ENCODE measurements at places on chromosomes 2 and 18.

GRCh38 chr2:97950329-97951154 lies 45.2 kb downstream of the TMEM131 start:
- DNase-seq, result no peak

DNA sequence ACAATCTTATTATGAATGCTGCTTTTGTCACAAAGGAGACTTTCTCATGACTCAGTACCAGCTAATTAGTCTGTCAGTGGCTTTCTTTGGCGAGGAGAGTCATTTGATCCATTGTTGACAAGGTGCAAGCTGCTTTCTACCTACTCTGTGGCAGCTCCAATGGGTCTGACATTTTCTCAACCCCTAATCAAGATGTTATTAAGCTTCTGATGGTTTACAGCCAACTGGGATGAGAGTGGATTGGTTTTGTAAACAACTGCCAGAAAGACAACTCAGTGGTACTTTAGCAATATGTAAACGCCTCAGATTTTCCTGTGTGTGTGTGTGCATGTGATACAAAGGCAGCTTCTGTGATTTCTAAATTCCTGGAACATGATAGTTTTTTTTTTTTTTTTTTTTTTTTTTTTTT lies 8.2 kb upstream of the CLIP4 start:
- no peak for DNase-seq

GRCh38 chr2:112582314-112582746 lies 2.1 kb upstream of the CHCHD5 start:
- DNase-seq, result no peak

DNA sequence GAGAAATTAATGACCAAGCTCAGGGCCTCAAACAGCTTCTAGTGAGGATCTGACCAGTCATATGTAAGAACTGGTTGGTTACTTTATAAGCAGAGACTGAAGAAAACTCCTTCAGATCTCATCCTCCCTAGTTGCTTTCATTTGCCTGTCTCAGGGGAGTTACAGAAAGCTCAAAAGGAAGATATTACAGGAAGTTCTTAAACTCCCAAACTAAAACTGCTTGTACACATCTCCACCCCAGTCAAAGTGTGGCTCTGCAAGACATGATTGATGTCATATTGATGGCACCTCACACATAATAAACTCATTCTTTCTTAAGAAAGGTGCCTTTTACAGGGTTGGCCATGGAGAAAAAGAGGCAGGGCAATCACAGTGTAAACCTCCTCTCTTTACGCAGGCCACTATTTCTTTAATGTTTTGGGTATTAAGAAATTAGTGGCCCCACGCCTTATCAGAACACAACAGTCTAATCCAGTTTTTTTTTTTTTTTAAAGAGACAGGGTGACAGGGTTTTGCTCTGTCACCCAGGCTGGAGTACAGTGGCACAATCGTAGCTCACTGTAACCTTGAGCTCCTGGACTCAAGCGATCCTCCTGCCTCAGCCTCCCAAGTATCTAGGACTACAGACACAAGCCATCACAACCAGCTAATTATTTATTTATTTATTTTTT lies 62.6 kb upstream of the STK17B start:
- no peak for DNase-seq

DNA sequence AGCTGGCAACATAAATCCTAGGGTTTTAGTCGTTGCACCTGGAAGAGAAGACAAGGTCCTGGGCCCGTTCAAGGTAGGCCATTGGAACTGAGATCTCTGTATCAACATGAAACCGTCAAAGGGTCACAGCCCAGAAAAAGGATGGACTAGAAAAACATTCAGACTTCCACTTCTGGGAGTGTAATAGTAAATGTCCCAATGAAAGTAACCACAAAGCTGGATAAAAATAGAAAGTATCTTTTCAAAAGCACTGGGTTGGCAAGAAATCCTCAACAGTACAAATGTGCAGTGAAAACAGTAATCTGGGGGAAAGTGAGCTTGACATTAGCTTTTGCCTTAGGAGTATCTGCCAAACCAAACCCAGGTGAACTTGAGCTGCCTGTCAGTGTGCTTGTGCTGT lies 12.9 kb downstream of the CGREF1 start:
- no peak for DNase-seq

DNA sequence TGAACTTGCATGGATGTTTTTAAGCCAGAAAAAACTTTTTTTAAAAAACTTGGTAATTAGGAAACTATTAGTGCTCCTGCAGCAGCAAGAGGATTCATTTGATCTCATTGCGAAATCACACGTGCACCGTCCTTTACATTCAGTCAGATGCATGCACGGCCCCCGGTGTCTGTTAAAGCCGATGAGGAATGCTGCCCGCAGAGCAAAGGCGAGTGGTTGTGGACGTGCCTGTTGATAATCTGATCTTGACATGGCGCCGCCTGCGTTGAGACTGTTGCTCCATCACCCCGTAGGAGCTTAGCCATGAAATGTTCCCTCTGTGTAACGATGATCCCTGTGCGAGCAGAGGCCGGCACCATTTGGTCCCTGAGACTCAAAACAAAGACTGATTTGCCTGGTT lies 300.0 kb downstream of the GBX2 start:
- no peak for DNase-seq

GRCh38 chr2:23460993-23461392 lies 76.0 kb downstream of the KLHL29 start:
- DNase-seq, result no peak

DNA sequence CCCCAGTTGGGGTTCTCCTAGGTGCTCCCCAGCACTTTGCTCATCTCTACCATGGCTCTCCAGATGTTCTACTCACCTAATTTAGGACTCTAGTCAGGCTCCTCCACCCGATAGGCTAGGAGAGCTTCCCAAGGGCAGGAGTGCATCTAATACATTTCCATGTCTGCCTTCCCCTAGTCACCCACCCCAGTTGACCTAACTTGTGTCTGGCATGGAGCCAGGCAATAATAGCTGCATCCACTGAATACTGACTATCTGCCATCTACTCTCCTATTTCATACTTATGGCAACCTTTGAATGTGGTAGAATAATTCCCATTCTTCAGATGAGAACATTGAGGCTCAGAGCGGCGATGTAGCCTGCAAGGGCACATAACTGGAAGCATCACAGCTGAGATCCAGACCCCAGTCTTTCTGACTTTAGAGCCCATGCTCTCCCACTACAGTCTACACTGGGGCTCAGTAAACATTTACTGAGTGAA lies 71.8 kb upstream of the YWHAQ start:
- no peak for DNase-seq

GRCh38 chr18:34529358-34530335 lies 180.5 kb upstream of the DTNA start:
- DNase-seq, result no peak

- DNase-seq, result no peak
Observed at GRCh38 chr2:155839436-155839835, 493.1 kb downstream of the NR4A2 start.

DNA sequence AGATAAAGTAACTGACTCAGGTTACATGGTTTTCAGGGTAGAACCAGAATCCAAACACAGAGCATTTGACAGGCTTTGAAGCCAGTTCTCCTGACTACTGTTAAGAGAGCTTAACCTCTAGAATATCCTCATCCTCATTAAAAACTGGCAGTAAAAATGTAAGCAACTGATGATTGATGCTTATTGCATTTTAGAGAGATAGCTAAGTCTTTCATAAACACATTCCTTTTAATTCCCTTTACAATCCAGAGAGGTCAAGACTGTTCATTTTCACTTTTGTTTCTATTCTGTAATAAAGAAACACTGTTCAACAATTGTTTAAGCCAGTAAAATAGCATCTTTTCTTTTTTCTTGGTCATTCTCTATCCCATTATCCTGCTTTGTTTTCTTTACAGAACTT lies 53.9 kb upstream of the RAB27B start:
- no peak for DNase-seq

DNA sequence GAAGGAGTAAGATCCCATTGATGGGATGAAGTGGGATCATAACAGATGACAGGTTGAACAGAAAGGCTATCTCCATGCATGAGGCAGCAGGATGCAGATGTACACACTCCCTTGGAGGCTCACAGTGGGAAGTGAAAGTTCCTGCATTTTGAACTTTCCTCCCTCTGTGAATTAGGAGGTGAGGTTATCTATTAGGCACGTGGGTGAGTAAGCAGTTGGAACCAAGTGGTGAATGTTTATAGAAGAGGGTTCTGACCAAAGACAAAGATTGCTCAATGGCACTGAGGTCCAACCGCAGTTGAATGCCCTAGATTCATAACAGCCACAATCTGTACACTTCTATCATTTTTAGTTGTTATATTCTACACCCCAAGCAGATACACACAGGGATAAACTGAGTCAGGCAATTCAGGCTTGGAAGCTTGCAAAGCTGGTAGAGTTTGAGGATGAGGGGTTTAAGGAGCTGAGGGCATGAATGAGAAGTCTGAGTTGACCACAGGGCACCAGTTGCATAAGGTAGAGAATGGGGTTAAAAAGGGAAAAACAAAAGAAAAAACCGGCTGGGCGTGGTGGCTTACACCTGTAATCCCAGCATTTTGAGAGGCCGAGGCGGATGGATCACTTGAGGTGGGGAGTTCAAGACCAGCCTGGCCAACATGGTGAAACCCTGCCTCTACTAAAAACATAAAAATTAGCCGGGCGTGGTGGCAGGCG lies 7.1 kb upstream of the KCMF1 start:
- DNase-seq, result no peak

- no peak for DNase-seq
Observed at GRCh38 chr2:237480988-237481525, 6.0 kb upstream of the MLPH start.

DNA sequence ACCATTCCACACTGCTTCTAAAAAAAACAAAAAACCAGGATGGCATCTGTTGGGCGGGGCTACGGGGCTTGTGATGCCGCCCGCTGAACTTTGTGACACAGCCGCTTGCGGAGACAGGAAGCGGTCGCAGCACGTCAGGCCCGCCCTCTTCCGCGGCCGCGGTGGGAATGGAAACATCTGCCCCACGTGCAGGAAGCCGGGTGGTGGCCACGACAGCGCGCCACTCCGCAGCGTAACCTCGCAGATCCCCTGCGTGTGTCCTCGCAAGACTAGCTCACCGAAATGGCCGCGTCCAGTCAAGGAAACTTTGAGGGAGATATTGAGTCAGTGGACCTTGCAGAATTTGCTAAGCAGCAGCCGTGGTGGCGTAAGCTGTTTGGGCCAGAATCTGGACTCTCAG lies 168.5 kb downstream of the SUCLG1 start:
- no peak for DNase-seq

DNA sequence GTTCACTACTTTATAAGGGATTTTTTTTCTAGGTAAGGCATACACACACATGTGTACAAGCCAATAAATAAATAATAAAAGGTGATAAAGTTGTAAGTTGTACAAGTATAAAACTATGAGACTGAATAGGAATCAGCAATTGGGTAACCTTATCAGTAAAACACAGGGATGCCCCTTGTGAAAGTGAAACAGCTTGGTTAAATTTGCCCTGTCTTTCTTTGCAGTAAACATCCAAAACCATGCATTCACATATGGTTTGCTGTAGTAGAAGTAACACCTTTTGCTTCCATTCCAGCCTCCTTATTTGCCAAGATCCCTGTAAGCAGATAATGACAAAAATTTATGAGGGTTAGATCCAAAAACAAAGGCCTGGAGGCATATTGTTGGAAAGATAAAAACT lies 44.3 kb upstream of the NEUROD1 start:
- DNase-seq, result no peak

GRCh38 chr2:109379507-109379906 lies 234.3 kb downstream of the SEPTIN10 start:
- no peak for DNase-seq

DNA sequence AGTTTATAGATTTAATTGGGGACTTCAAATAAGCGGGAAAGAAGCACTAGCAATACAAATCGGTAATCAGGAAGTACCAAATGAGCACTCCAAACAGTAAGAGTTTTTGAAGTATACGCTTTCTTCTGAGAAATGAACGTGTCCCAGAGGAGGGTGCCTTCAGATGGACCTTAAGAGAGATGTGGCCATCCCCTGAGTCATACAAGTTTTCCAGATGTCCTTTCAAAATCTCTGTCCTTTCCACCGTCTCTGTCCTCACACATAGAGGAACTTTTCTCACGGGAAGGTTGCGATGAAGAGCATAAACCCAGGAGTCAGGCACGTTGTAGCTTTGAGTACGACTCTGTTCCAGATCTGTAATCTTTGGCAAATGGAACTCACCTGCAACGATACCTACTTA lies 1.7 kb upstream of the SMAD2 start:
- DNase-seq, result no peak

- no peak for DNase-seq
Observed at GRCh38 chr2:104863146-104863467, 9.2 kb downstream of the POU3F3 start.

Measured in dorsolateral prefrontal cortex (tissue), 122 donors.